ENCODE measurements at places on chromosomes 4 and X.
A peak's percentile ranks its signal among the peaks of the same experiment; 100 is the strongest.

DNA sequence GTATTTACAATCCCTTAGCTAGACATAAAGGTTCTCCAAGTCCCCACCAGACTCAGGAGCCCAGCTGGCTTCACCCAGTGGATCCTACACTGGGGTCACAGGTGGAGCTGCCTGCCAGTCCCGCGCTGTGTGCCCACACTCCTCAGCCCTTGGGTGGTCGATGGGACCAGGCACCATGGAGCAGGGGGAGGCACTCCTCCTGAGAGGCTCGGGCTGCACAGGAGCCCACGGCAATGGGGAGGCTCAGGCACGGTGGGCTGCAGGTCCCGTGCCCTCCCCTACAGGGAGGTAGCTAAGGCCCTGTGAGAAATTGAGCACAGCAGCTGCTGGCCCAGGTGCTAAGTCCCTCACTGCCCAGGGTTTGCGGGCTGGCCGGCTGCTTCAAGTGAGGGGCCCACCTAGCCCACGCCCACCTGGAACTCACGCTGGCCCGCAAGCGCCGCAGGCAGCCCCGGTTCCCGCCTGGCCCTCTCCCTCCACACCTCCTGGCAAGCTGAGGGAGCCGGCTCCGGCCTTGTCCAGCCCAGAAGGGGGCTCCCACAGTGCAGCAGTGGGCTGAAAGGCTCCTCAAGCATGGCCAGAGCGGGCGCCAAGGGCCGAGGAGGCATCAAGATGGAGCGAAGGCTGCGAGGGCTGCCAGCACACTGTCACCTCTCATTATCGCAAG is 113.9 kb downstream of the PRDM5 start:
- DNase-seq = no peak

- peak; percentile 20 for DNase-seq
These were observed 14.8 kb upstream of the LAP3 start for GRCh38 chr4:17562157-17562556.

DNA sequence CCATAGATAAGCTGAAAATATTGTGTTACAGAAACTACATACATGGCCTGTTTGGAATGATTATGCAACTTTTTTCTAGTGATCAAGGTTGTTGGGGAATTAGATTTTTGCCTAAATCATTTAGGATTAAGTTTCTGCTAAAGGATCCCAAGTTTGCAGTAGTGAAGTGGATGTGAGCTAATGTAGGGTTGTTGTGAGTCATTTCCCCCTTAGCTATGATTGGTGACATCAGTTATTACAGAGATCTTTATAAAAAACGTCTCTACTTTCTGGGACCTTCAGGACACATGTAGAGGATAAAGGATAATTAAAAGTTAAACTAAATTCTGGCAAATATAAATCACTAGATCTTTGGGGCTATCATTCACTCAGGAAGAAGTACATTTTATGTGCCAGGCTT is 133.3 kb downstream of the GATB start:
- no peak for DNase-seq

DNA sequence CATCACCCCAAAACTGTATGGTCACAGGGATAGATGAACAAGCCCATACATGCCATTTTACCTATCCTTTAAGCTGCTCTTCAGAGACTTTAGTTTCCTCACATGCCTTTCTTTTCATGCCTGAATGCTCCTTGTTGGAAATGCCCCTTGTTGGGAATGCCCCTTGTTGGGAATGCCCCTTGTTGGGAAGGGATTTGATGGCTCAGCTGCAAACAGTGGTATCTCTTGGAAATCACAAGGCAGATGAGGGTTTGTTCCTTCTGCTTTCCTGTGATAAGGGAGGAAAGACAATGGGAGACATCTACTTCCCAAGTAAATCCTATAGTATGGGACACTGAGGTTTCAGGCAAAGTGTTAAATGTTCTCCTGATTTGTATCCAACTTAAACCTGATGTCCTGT is 11.5 kb downstream of the CXCL2 start:
- no peak for DNase-seq

DNA sequence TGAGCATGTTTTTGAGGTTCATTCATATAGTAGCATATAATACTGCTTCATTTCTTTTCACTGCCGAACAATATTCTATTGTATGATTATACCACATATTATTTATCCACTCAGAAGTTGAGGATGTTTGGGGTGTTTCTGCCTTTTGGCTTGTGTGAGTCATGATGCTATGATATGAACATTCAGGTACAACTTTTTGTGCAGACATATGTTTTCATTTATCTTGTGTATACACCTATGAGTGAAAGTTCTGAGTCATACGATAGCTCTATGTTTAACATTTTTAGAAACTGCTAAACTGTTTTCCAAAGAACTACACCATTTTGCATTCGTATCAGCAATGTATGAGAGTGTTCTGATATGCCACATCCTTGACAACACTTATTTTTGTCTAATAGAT is 57.7 kb downstream of the SHROOM4 start:
- no peak for DNase-seq

All from NCI-H1694 (cell line).